ENCODE measurements at places on chromosomes 11 and 22.

DNA sequence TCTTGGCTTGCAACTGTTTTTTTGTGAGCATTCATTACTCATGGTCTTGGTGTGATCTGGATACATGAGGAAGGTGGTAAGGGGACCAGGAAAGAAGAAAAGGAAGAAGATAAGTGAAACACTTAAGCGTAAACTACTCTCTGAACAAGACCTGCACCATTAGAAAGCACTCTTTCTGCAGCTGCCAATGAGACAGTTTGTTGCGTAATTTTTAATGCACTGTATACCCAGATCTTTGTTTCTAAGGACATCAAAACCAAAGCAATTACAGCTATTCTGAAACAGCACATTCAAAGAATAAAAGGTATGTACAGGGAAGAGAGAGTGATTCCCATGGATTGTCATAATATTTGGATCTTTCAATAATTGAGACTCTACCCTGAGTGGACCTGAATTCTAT, 147.4 kb downstream of the BLID start:
- DNase-seq = no peak

GRCh38 chr22:30301995-30302809, 12.9 kb upstream of the CASTOR1 start:
- DNase-seq = no peak

DNA sequence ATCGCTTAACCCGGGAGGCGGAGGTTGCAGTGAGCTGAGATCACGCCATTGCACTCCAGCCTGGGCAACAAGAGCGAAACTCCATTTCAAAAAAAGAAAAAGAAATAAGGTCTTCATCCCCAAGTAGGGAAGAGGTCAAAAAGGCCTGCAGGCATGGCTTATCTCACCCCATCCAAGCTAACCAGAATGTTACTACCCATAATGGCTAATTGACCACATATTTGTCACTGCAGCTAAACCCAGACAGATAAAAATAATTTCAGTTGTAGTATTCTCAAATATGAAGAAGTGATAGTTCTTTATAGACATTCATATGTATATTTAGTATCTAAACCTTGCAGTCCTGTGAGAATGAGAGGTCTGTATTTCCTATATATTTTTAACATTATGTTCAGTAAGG, 17.8 kb downstream of the PIWIL4 start:
- DNase-seq = no peak

GRCh38 chr22:40818192-40818746, 877 bp downstream of the SLC25A17 start:
- no peak for DNase-seq

DNA sequence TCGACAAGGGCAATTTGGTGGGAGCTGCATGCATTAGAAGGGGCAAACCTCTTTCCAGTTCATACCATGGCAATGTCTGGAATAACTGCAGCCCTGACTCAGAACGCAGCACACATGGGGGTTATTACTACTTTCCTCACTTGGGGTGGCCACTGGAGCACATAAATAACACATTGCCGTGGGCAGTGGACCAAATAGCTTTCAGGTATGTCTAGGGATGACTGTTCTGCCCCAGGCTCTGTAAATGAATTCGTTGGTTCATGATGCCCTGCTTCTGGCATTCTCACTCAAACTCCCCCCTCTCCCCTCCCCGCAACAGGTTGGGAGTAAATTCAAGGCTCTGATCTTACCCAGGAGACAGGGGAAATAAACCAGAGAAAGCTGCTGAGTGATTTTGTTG, 238.0 kb upstream of the PLET1 start:
- DNase-seq = no peak

DNA sequence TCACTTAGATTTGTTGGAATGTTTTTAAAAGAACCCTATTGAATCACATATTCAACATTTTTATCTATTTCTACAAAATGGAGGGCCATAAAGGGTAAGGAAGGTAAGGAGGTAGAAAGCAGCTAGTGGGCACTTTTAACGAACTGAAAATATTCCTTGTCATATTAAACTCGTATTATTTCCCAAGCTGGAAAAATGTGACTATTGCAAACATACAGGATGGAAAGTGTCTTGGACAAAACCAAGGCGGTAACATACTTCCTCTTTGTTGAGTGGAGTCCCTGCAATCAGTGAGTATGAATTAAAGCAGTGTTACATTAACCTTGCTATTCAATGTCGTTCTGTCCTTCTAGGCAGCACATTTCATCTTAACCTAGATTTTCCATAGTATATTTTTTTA, 165.6 kb downstream of the RCN1 start:
- no peak for DNase-seq

GRCh38 chr11:62689421-62690183, at the start of gene LRRN4CL:
Gene LRRN4CL, minus strand, starts transcription at chr11:62689530. Its CDS starts 1,022 bp downstream, at chr11:62688508.
- DNase-seq = no peak

- peak; percentile 85 for DNase-seq
These were observed 1.5 kb downstream of the LGALS1 start for GRCh38 chr22:37676736-37677492.
